ENCODE measurements at places on chromosomes 5 and 9.

DNA sequence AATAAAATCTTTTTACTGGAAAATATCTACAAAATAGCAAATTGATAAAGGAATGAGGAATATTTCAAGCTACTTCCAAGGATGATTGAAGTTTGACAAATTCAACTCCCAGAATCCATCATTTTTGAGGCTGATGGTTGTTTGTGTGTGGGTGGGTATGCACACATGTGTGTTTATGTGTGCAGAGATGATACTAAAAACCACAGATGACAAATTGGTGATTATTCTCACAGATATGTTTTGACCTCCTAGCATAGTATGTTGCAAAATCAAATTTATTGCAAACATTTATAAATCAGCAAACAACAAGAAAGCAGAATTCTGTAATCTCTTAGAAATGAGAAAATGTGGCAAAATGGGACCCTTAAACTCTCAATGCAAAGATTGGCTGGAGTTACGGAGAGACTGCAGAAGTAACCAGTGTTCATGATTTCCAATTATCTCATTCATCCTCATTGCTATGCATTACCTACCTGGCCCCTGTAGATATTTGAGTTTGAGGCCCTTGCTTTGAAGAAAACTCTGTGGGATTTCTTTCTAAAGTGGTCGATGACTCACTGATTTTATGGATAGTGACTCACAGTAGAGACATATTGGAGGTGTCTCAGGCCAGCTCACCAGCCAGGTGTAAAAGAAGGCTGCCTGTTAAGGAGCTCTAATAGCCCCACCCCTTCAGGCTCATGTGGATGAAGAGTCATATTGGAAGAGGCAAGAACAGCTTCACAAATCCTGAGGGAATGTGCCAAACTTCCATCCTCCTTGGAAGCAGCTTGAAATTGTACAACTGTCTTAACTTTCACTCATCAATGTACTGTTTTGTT, 44.6 kb upstream of the TMC1 start:
- peak; percentile 43 for DNase-seq

DNA sequence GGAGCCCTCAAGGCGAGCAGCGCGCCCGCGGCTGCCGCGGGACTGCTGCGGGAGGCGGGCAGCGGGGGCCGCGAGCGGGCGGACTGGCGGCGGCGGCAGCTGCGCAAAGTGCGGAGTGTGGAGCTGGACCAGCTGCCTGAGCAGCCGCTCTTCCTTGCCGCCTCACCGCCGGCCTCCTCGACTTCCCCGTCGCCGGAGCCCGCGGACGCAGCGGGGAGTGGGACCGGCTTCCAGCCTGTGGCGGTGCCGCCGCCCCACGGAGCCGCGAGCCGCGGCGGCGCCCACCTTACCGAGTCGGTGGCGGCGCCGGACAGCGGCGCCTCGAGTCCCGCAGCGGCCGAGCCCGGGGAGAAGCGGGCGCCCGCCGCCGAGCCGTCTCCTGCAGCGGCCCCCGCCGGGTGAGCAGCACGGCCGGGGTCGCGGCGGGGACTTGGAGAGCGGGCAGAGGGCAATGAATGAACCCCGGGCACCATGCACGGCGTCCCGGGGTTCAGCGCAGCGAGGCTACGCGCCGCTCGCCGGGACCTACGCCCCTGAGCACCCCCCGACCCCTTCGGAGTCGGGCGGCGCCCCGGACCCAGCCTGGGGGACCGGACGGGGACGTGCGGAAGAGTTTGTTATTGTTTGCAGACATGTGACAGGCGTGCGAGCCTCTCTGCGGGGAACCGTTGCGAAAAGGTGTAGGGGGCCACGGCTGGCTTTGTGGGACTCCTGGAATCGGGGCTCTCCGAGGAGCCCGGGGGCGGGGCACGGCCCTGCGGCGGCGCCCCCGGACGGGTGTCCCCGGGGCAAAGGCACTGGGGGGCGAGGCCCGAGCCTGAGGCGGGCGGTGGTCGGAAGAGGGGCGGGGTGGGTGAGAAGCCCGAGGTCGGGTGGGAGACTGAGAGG, 553 bp downstream of the MAP3K1 start:
- peak; percentile 9 for DNase-seq

DNA sequence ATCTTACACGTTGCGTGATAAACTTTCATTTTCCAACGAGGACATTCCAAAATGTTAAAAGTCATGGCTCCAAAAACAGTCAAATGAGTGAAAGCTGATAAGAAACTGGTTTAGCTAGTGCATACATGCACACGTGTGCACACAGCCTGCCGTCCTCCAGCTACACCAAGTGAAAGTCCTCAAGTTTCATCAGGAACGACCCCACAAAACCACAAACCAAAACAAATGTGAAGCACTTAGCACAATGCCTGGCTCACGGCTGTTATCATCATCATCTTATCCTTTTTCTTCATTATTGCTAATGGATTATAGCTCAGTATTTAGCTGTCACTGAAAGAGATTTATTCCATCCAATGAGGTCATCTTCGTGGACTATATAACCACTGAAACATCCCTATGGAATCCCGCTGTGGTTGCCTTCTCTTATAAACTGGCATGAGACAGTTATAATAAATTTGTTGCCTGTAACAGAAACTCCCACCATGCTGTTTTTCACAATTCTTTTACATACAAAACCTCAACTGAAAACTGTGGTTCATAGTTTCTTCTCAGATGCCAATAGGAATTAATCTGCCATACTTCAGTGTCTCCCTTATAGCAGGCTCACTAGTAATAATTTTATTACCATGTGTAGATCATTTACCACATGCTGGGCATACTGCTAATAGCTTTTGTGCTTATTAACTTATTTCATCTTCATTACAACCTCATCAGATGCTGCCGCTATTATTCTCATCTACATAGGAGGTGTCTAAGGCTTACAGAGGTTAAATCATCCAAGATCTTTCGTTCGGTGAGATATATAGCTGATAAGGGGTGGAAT, 56.1 kb downstream of the SAXO1 start:
- peak; percentile 91 for DNase-seq

DNA sequence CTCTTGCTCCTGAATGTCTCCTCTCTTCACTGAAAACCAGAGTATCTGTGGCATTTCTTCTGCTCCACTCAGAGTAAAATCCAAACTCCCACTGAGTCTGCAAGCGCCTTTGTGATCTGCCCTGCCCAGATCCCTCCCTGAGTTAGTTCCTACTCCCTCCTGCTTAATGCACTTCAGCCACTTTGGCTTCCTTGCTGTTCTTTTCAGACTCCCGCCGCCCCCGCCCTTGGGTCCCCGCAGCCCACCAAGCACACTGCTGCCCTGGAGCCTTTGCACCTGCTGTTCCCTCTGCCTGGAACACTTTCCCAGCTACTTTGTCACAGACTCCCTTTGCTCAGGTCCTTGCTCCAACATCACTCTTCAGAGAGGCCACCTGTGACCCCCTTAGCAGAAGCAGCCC, 127.2 kb upstream of the SLC25A48 start:
- DNase-seq, result no peak

GRCh38 chr9:129278391-129279237, 100.6 kb upstream of the IER5L start:
- peak; percentile 46 for DNase-seq

DNA sequence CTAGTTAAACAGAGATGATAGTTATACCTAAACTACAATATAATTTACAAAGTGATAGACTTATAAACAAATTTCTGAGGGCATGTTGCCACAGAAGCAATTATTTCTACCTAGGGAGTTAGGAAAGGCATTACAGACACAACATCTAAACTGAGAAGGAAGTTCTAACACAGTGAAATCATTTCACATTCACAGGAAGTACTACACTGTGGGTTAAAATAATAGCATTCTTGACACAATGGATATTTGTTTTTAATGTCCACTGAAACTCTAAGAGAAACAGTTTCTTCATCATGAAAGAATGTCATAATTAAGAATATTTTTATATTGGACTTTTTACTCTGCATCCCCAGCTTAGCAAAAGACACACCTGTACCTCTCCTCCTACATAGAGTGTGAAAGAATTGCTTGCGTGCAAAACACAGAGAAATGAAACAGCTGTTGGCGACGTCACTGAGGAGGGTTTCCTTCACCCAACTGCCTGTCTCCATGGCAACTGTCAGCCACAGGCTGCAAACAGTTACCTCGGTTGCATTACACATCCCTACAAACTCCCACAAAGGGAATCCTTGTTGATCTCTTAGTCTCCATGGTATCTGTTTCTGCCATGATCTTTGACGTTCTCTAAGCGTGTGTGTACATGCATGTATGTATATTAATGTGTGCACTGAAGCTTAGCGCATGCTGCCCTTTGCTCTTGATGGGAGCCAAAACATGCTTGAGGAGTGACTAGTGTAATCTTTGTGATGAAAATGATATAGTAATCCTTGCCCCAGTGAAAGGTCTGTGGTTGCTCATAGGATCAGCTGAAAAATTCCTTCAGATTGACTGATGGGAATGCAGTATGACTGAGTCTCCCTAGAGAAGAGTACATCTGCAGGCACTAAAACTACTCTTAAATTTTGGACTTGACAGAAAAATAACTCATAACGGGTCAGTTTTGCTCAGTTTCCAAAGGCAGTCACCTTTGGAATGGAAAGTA, 168.5 kb downstream of the ACTL7B start:
- peak; percentile 92 for DNase-seq

- peak; percentile 19 for DNase-seq
Observed at GRCh38 chr9:128946571-128947276, 679 bp downstream of the DOLK start.

DNA sequence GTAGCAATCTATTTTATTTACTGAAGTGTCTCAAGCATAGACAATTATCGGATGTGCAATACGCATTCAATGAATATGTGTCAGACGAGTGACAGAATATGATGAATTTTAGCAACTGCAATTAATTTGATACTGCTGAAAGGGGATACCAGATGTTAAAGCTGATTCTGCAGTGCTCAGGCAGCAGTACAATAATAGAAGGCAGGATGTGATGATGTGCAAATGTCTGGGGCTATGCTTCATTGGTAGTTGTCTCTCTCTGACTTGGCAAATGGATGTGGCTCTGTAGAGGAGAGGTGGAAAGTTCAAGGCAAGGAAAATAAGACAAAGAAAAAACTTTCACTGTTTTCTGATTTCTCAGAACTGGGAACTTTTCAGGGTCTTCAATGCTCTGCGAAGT, 721.2 kb downstream of the CDH18 start:
- DNase-seq, result no peak

DNA sequence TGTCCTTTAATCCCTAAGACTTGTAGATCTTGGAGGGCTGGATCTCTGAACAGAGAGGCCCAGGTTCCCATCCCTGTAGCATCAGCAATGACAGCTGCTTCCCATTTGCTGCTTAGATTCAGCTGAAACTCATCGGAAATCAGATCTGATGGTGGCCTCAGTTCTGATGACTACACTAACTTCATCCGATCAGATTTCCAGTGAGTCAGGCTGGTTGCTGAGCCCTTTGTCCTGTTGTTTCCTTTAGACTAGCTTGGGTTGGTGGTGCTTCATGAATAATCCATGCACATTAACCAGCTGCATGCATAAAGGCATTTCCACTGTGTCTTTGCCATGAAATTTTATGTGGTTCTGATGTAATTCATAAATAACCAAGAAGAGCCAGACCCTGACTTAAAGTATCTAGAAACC, 195.2 kb upstream of the TUT7 start:
- DNase-seq, result peak; percentile 85

GRCh38 chr5:56876327-56876726, 33.1 kb upstream of the SETD9 start:
- DNase-seq, result no peak

DNA sequence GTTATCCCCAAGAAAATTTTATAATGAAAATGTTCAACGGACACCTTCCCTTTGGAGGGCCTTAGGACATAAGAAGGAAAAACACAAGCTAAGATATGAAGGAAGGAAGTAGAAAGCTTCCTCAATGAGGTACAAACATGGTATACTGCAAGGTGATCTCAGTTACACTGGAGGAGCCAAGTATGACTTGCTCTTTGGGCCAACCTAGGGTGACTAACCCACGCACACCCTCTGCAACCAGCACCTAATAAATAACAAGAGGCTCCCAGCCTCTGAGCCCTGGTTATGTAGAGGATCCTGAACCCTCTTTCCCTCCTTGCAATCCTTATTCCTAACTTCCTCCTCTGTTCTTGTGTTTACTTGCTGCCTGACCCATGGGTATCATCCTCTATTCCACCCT, 38.3 kb upstream of the KCNV2 start:
- no peak for DNase-seq

DNA sequence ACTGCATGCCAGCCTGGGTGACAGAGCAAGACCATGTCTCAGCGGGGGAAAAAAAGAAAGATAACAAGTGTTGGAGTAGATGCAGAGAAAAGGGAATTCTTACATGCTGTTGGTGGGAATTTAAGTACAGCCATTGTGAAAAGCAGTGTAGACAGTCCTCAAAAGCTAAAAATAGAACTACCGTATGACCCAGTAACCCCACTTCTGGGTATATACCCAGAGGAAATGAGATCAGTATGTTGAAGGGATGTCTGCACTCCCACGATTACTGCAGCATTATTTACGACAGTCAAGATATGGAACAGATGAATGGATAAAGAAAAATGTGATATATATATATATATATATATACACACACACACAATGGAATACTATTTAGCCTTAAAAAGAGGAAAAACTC, 225.3 kb upstream of the SLC24A2 start:
- DNase-seq, result no peak

- DNase-seq, result peak; percentile 9
Observed at GRCh38 chr9:133754688-133755227, 16.6 kb upstream of the SARDH start.

GRCh38 chr9:2489838-2490314, 131.7 kb upstream of the VLDLR start:
- DNase-seq, result peak; percentile 55

DNA sequence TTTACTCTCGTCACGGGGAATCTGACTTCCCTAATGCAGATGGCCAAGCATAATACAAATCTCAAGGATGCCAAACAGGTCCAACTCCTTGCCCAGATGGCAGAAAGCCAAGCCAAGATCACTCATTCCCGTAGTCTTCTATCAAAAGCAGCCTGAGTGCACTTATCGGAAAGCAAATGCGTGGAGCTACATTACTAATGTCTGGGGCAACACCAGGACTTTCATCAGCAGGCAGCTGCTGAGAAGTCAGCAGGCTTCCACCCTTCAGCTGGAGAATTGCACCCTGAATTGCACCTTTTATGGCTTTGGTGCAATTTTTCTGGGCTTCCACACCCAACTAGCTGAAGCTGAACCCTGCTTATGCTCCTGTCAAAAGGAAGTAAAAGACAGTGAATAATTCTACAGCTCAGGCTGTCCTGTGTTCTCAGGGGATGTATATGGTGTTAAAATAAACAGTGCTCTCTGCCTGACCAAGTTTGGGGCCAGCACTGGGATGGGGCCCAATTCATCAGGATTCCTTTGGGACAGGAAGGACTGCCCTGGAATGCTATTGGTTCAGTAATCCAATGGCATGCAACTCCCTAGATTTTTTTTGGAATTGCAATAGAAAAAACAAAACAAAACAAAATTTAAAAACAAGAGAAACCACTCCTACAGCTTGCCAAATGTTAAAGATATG, 92.6 kb downstream of the DPYSL3 start:
- peak; percentile 80 for DNase-seq

DNA sequence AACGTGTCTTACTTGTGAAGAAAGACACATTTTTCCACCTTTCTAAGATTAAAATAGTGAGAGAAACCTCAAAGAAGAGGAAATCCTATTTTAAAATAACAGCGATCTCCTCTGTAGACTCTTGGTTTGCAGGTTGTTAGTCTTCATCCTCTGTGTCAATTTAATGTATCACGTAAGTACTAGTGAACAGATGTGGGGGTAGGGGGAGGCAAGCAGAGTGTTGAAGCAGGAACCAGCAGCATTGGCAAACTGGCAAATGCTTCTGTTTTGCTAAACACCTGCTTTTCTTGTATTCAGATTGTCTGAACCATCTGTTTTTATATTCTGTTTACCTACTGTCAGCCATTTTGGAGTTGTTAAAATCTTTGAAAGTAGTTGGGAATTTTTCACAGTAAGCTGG, 159.3 kb upstream of the TLX3 start:
- no peak for DNase-seq
